ENCODE measurements at places on chromosomes 3 and 15.
A peak's percentile ranks its signal among the peaks of the same experiment; 100 is the strongest.

DNA sequence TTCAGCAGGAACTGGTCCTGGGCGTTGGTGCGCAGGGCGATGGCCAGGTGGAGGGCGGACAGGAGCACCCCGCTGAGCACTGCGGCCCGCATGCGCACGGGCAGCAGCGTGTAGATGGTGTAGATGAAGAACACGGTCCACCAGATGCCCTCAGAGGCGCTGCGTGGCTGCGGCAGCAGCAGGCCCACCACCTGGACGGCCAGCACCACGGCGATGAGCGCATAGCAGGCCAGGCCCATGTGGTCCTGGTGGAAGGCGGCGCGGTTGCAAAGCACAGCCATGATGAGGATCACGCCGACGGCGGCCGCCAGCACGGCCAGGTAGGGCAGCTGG is 1.5 kb downstream of the ADCY5 start:
- DNase-seq: no peak

DNA sequence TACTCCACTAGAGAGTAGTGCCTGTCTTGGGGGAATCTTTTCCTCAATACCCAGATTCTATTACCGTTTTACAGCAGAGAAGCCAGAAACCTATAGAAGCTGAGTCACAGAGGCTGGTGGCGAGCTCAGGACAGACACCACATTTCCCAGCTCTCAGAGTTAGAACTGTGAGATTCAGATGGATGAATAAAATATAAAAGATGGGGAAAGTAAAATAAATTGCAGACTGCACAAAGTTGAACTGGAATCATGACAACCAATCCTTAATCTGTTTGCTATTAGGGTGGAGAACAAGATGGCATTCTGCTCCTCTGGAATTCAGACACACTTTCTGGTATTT is 40.5 kb upstream of the CMSS1 start:
- no peak for DNase-seq

DNA sequence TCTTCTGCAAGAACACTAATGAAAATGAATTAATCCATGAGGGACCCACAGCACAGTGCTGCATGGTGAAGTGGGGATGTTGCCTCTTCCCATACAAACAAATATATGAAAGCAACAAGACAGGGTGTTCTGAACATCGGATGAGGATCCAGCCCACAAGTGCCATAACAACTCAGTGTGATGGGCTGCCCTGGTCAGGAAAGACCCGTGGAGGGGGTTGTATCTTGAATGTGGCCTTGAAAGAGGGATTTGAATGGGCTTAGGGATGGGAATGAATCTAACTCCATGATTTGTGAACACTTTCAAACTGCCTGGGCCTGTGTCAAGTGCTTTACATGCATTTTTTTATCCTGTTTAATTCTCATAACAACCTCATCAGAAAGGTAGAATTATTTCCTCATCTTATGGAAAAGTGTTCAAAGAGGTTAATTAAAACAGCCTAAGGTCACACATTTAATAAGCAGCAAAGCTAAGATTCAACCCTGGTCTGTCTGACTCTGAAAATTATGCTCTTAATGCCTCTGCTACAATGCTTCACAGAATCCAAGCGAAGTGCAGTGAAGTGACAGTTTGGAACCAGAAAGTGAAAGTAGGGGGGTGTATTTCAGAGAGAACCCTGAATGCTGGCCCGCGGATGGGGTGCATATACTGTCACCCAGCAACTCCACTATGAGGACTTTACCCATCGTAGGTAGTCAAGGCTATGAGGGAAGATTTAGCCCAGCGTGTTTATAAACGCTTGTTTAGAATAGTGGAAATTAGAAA is 65.6 kb upstream of the HEG1 start:
- DNase-seq: peak; percentile 19

GRCh38 chr3:1147819-1148218 is 55.0 kb downstream of the CNTN6 start:
- DNase-seq: no peak

- no peak for DNase-seq
Observed at GRCh38 chr3:174116421-174116820, 718.9 kb downstream of the NLGN1 start.

- no peak for DNase-seq
Observed at GRCh38 chr3:32428092-32429068, 36.7 kb downstream of the CMTM7 start.

DNA sequence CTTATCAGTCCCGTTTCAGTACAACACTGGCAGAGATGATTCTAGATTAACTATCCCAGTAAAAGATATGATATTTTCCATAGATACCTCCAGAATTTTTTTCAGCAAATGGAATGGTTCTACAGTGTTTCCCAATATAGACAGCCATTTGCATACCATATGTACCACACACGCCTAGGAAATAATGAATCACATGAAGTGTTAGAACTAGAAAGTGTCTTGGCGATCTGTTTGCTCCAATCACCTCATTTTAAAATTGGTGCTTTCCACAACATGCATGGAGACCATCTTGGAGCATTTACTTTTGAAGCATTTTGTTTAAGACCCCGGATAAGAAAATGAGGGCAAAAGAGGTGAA is 2.0 kb downstream of the C2CD4A start:
- DNase-seq: no peak

GRCh38 chr3:132637590-132637989 is 22.0 kb downstream of the ACAD11 start:
- no peak for DNase-seq

DNA sequence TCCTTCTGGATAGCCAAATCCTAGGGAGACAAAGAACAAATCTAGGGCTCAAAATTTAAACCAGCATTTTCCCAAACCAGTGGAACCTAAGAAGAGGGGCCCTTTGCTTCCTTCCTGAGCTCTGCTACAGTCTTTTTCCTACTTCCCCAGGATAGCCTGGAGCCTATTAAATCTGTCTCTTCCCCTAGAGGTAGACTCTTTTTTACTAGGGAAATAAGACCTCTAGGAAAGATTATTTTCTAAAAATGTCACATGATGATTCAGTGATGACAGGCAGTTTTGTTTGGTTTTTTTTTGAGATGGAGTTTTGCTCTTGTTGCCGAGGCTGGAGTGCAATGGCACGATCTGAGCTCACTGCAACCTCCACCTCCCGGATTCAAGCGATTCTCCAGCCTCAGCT is 18.5 kb downstream of the RMDN3 start:
- DNase-seq: no peak

DNA sequence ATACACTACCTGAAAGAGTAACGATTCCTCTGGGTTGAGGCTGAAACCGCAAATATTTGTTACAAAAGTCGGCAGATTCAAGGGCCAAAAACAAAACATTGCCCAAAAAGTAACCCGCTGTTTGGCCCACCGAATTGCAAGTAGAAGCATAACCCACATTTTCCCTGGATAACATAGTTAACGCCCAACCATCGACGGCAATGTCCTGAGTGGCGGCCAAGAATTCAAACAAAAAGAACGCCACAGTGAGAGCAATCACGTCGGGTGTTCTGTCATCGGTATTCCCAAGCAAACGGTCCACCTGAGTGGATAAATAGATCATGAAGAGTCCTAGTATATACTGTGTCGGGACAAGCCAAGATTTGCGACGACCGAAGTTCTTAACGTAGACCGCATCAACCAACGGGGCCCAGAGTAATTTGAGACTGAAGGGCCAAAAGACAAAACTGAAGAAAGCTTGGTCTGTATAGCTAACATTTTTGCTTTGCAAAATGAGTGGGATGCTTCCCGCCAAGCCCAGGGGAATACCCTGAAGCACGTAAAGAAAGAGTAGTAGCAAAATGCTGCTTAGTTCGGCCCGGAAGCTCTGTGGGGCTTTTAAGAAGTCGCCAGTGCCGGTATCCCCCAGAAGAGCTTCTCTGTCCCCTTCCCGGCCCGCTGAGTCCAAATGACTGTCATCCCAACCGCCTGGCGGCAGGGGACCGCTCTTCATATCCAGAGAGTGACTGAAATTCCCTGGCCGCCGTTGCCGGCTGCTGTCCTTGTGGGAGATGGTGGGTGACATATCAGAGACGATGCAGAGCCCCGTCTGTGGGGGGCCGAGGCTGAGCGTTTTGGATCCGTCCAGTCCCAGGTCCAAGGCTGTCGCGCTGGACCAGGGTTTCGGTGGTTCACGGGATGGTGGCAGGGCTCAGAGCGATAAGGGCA is 750 bp downstream of the SLC33A1 start:
- peak; percentile 40 for DNase-seq

DNA sequence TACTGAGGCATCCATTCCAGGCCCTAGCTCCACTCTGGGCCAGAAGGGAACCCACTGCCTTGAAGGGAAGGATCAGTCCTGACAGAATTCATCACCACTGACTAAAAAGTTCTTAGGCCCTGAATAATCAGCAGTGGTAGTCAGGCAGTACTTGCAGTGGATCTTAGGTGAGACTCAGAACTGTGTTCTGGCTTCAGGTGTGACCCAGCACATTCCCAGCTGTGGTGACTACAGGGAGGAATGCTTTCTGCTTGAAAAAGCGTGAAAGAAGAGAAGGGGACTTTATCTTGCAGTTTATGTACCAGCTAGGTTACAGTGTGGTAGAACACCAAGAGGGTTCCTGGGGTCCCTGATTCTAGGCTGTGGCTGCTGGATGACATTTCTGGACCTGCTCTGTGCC is 24.9 kb upstream of the AADACL2 start:
- no peak for DNase-seq

GRCh38 chr3:84724877-84725276 is 233.9 kb upstream of the CADM2 start:
- no peak for DNase-seq

GRCh38 chr3:111720681-111721380 is 125.7 kb upstream of the ZBED2 start:
- DNase-seq: no peak

- DNase-seq: no peak
Observed at GRCh38 chr3:150312018-150312657, 96.0 kb upstream of the TSC22D2 start.

DNA sequence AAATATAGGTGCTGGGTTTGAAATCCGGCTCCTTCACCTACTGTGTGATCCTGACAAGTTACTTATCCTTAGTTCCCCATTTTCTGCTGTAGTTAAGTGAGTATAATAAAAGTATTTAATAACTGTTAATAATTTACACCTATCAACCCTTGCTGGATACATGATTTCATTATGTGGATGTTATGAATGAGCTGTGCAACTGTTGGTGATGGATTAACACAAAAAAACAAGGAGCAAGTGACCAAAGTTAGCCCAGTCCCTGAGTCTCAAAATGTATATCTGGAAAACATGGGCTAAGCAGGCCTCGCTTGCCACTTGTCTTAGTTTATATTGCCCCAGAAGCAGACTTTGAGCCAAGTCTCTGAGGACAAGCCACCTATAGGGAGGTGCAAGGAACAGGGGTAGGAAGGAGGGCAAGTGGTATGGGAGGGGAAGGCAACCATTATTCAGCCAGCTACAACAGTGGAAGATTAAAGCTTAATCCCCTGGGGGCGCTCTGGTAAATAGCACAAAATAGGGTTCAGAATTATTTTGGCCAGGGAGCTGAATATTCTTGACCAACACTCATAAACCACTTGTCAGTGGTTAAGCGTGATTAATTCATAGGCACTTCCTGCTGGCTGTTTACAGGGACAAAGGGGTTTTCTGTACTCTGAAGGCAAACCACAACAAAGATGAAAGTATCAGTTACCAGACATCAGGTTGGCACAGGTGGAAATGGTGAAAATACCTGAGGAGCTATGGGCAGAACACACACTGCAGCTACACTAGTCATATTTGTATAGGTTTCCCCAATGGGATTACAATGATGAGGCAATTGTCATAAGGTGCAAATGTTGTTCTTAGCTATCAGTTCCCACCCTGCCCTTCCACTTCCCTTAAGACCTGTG is 76.2 kb downstream of the TRIM42 start:
- DNase-seq: no peak

GRCh38 chr3:58946875-58947274 is 103.0 kb downstream of the CFAP20DC start:
- DNase-seq: no peak

- DNase-seq: no peak
Observed at GRCh38 chr3:122916084-122916483, 111.5 kb downstream of the SEMA5B start.

DNA sequence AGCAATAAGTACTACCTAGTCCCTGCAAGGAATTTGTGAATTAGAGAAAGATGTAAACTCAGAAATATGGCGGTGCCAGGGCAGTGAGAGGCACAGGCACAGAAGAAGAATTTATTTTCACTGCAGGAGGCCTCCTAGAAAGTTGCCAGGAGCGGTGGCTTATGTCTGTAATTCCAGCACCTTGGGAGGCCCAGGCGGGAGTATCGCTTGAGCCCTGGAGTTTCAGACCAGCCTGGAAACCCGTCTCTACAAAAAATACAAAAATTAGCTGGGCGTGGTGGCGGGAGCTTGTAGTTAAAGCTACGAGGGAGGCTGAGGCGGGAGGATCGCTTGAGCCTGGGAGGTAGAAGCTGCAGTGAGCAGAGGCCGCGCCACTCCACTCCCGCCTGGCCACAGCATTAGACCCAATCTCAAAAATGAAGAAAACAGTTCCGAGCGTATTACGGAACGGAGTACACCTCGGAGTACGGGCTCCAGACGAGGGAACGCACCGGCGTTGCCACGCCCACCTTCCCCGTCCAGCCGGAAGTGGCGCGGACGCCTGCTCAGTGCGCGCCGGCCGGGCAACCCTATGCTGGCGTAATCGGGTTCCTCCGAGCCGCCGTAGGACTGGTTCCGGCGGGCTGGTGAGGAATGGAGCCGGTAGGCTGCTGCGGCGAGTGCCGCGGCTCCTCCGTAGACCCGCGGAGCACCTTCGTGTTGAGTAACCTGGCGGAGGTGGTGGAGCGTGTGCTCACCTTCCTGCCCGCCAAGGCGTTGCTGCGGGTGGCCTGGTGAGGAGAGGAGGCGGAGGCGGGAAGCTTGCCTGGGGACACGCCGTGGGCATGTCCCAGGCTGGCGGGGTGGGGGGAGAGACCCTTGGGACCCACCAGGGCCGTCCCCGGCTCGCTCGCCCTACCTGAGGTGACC is at the start of gene FBXO22:
Gene FBXO22 (plus strand): TSS at position 548 of the 909 bp plus-strand sequence. CDS start 86 bp downstream, at position 634.
- DNase-seq: peak; percentile 92

GRCh38 chr3:25257026-25257425 is 171.0 kb upstream of the RARB start:
- no peak for DNase-seq

DNA sequence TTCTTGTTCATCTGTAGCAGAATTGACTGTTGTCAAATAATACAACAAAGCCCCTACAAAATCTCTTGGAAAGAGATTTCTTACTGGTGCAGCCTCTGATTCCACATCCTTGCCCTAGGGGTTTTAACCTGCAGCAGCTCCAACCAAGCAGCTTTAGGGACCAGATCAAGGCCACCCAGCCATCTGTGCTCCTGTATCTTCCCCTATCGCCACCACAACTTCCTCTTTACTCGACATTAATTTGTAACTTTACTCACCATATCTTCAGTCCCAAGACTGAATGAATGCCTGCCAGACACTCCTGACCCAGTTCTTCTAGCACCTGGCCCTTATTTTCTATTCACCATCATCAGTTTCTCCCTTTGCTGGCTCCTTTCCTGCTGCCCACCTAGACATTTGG is 156.6 kb upstream of the IL12A start:
- no peak for DNase-seq

- DNase-seq: no peak
Observed at GRCh38 chr3:190528706-190529105, 14.8 kb downstream of the IL1RAP start.

DNA sequence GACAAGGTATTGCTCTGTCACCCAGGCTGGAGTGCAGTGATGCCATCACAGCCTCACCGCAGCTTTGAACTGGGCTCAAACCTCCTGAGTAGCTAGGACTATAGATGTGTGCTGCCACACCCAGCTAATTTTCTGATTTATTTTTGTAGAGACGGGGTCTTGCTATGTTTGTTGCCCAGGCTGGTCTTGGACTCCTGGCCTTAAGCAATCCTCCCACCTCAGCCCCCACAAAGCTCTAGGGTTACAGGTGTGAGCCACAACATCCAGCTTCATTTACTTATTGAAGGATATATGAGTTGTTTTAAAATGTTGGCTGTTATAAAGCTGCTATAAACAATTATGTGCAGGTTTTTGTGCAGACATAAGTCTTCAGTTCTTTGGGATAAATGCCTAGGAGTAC is 62.2 kb downstream of the SEC22A start:
- DNase-seq: no peak

All from activated naive CD4-positive, alpha-beta T cell treated with Interleukin-2 at 50 U/mL for 16 hours (primary cell).